ENCODE measurements at places on chromosomes 7 and 10. TPM values are rescaled to one million over a fixed set of nuclear protein-coding genes. Genes with fewer than 3 reads are reported as not detected.

DNA sequence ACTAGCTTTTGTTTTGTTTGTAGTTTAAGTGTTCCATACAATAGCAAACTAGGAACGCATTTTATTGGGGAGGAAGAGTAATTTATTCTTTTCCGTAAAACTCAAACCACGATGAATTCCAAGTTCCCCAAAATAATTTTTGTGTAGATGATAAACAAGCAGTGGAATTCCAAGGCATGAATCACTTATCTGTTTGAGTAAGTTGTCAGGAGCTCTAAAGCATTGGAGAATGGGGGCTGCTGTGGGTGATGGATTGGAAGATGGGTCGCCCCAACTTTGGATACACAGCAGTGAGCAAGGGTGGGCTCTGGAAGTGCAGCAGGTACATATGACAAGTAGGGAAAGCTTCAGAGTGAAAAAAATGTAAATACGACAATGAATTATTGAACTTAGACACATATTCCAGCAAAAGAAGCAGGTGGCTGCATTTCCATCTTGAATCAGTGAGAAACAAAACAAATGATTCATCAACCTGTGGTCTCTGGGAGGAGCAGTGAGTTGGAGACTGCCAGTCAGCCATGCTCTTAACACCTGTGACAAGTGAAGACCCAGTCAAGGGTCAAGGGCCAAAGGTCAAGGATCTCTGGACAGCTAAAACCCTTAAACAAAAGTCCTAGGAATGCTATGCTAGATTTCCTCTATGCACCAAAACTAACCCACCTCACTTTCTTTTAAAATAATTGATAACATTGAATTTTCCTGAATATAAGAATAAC lies 34.2 kb upstream of the ADRB1 start:
- no peak for DNase-seq

GRCh38 chr7:116169060-116169459 lies 41.3 kb upstream of the TES start:
- DNase-seq = no peak

- no peak for DNase-seq
Measured at GRCh38 chr10:13707156-13707881, 120.6 kb downstream of the PRPF18 start.

DNA sequence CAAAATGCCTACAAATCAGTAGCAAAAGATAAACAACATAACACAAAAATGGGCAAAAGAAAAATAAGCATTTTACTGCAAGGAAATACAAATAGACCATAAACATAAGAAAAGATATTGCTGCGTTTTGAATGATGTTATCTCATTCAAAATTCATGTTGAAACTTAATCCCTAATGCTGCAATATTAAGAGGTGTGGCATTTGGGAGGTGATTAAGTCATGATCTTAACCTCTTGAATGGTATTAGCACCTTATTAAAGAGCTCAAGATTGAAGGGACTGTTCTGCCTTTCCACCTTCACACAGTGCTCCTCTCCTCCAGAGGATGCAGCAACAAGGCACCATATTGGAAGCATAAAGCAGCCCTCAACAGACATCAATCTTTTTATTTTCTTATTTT lies 12.4 kb upstream of the TNKS2 start:
- no peak for DNase-seq

DNA sequence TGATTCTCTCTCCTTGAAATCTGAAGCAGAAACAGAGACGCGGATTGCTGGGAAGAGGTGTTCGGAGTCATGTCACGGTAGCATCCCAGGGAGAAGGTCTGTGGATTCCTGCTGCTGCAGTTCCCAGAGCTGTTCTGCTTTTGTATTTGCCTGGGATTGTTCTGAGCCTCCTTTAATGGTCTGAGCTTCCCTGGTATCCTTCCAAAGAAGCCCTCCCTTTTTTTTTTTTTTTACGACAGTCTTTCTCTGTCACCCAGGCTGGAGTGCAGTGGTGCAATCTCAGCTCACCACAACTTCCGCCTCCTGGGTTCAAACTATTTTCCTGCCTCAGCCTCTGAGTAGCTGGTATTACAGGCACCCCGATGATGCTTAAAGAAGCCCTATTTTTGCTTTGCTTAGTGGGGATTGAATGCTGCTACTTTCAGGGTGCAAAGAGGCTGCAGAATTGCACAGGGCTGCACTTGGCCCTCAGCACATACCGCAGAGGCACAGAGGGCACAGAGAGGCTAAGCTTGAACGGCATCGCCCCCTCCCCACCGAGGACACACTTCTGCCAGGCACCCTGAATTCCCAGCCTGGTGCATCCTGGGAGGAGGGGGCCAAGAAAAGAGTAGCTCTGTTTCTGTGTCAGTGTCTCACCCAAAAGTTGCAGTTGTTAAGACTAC lies 208.6 kb upstream of the GALNT17 start:
- no peak for DNase-seq

DNA sequence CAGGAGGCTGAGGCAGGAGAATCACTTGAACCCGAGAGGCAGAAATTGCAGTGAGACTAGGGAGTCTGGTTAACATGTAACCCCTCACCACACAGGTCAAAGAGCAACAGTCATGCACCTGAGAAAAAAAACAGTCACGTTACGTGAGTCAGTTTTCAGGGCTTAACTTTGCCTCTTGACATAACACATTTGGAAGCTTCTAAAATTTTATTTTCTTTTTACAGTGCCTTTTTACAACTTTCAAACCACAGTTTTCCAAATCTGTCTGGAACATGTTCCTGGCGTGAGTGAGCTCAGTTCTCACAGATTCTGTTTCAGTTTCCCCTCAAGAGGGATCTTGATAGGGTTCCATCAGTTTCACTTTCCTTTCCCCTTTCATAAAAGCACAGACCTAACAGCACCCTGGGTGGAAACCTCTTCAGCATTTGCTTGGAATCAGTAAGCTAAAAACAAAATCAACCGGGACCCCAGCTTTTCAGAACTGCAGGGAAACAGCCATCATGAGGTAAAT lies 4.4 kb downstream of the IFIT3 start:
- peak; percentile 66 for DNase-seq

GRCh38 chr7:32069116-32069650 lies 1.0 kb downstream of the PDE1C start:
- DNase-seq = no peak

DNA sequence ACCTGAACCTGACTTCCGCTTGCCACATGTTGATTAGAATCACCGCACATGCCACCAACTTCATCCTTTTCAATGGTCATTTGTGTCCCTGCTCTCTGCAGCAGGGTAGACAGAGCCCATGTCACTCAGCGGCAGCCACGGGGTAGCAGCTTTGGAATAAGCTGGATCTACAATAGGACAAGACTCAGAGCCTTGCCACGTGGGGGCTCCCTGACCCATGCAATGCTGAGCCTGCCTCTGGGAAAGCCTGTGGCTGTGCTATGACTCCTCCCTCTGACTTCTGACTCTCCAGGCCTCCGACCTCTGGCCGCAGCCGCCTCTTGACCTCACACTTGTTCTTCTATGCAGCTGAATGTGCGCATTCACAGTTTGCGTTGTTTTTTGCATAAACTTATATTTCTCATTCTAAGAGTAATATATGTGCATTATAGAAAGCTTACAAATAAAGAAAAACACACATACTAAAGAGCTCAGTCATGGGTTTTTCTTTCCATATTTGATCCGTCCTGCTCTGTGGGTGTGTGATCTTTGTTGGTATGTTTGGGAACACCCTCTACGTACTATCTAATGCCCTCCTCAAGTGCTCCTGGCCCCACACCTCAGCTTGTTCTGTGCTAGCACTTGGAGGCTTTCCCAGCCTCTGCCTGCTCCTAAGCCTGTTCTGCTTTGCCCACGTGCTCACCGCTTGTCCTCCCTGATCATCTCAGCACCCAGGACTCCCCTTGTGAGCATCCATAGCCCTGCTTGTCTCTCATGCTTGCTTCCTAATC lies 198.0 kb upstream of the MKI67 start:
- DNase-seq = no peak

- DNase-seq = no peak
Measured at GRCh38 chr7:37984750-37985390, 64.4 kb downstream of the EPDR1 start.

DNA sequence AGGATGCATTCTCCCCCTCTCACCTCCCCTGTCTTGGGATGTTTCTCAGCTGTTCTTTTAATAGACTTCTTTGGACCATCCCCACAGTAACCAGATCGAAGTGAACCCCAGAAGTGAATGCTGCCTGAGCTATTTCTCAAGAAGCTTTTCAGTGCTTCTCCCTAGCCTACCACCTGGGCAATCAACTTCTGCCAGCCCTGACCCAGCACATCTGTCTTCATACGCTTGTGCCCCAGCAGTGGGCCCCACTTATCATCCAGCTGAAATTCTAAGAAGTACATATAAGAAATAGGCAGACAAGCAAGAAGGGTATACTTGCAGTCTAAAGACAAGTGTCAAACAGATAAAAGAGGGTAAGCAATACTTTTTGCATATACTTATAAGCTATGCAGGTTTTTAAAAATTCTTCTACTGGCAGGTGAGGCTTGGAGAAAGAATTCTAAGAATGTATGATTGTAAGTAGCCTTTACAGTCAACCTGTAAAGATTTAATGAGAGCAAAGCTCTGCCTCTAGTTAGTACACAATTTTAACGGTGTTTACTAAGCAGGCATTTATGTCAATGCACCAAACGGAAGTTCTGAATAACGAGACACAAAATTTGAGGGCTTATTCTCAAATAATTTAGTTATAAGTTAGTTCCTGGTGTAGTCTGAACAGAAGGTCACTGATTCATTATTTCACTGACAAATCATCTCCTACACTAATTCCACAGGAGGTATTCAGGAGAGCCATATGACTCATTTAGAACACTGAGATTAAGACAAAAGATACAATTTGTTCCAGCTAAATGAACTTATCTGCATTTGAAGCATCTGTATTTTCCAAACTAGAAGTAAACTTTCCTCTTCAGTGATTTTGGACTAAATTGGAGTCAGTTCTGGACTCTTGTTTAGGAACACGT lies 83.3 kb downstream of the RNLS start:
- DNase-seq = no peak

GRCh38 chr7:88115258-88115796 lies 104.5 kb downstream of the SRI start:
- no peak for DNase-seq

DNA sequence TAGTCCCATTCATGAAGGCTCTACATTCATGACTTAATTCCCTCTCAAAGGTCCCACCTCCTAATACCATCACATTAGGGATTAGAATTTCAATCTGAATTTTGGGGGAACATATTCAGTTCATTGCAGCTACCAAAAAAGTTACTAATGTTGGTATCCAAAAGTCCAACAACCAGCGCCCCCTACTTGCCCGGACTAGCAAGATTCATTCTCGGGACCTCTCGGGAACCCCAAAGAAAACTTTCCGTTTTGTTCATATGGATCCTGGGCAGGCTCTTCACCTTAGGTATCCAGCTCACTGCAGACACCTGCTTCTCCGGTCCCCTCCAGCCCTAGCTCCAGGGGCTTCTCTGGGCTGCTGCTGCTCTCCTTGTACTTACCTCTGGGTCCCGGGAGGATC lies 8.9 kb upstream of the GRK5 start:
- DNase-seq = peak; percentile 18

DNA sequence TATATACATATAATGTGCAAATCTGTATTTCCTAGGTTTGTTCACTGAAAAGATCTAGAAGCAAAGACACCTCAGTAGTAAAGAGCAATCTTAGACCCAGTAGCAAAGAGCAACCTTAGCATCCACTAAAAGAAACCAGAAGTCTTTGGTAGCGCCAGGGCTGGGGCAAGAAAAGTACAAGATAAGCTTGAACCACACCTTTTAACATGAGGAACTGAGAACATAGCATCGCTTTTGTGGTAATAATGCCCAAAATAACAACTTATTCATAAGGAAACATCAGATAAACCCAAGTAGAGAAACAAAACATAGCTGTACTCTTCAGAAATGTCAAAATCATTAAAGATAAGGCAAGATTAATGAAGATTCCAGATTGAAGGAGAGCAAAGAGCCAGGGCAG lies 173.4 kb downstream of the IMMP2L start:
- no peak for DNase-seq

GRCh38 chr7:139362302-139362701 lies 2.6 kb downstream of the LUC7L2 start:
- no peak for DNase-seq

CALHM1 gene
- not detected for polyA plus RNA-seq

ZNF503 gene
- polyA plus RNA-seq = 1.3 TPM

JCAD gene
- not detected for polyA plus RNA-seq

RPEL1 gene
- not detected for polyA plus RNA-seq

TES gene
- polyA plus RNA-seq = 61.7 TPM

GIMAP8 gene
- 12.0 TPM for polyA plus RNA-seq

HGF gene
- 18.9 TPM for polyA plus RNA-seq
